Cerebellar nuclear complex (tissue), 1 donor: ENCODE measurements at places on chromosomes 3 and 15.

- no peak for DNase-seq
These were observed 1.1 kb upstream of the ECT2 start for GRCh38 chr3:172749230-172749965.

DNA sequence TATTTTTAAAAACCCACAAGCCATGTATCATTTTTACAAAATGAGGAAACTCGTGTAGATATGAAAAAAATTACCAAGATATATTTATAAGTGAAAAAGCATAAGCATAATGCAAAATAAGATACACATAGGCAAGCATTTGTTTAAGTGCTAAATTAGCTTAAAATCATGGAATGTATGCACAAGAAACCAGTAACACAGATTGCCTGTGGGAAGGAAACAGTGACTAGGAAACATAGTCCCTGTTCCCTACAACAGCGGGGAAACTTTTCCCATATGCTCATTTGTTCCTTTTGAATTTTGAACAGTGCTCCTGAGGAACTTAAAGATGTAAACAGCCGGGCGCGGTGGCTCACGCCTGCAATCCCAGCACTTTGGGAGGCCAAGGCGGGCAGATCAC lies 169.5 kb downstream of the PDE8A start:
- no peak for DNase-seq

GRCh38 chr3:37031096-37031682 lies 37.9 kb downstream of the MLH1 start:
- DNase-seq: no peak

DNA sequence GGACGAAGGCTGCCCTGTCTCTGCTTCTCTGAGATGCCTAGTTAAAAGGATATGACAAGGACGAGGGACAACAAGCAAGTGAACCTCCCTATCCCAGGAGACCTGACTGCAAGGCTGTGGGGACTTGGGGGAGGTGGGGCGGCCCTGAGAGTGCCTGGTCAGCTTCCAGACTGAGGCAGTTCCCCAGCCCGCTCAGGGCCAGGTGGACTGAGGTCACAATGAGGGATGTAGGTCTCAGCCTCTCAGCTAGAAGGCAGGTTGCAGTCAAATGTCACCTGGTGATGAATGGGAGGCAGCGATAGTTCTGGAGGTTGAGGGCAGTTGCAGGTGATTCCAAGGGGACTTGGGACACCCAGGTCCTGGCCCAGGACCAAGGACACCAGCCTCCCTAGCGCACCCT lies 30.6 kb downstream of the TKT start:
- DNase-seq: no peak

DNA sequence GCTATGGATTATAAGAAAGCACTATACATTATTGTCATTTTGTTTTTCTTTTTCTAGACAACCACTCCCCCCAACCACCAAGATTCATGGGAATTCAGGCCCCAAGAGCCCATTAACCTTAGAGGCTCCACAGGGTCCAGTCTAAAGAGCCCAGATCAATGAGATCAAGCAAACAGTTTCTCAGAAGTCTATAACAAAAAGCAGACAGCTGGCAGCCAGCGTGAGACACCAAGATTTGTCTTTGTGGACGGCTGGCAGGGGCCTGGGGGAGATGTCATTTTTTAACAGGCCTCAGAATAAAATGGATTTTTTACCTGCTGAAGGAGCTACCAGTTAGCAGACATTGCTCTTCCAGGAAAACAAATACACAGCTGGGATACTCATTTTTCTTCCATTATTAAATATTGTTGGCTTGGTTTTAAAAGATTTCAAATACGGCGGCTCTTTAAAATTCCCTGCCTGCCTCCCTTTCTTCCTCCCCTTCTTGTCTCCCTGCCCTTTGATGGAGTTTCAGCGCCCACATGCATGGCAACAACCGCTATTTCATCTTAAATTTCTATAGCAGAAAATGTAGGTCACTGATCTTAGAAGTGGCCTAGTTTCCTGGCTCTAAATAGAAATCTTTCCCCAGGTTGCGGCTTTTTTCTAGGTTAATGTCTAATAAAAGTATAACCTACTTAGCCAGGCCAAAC lies 130.6 kb downstream of the FAM174B start:
- DNase-seq: no peak

DNA sequence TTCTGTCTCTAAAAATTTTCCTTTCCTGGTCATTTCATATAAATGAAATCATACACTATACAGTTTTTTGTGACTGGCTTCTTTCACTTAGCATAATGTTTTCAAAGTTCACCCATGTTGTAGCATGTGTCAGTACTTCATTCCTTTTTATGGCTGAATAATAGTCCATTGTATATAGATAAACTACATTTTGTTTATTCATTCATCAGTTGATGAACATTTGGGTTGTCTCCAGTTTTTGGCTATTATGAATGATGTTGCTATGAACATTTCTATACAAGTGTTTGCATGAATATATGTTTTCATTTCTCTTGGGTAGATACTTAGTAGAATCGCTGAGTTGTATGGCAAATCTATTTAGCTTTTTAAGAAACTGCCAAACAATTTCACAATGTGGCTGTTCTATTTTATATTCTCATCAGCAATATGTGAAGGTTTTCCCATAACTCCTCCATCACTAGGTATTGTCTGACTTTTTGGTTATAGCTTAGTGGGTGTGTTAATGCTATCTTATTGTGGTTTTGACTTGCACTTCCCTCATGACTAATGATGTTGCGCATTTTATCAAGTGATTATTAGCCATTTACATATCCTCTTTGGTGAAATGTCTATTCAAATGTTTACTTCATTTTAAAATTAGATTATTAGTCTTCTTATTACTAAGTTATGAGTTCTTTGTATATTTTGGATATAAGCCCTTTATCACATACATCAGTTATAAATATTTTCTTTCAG lies 21.7 kb upstream of the AP4E1 start:
- DNase-seq: no peak

DNA sequence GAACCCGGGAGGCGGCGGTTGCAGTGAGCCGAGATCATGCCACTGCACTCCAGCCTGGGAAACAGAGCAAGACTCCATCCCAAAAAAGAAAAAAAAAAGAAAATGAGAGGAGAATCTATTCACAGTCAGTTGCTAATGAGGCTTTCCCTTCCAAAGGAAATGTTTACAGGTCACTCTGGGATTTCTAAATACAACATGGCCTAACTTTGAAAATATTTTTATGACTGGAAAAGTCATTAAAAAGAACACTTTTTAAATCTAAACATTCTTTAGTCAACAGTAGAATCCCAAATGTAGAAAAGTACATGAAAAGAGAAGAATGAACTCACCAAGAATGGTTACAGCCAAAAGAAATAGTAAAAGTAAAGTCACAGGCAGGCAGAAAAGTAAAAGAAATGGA lies 78.6 kb downstream of the PLD1 start:
- DNase-seq: no peak

DNA sequence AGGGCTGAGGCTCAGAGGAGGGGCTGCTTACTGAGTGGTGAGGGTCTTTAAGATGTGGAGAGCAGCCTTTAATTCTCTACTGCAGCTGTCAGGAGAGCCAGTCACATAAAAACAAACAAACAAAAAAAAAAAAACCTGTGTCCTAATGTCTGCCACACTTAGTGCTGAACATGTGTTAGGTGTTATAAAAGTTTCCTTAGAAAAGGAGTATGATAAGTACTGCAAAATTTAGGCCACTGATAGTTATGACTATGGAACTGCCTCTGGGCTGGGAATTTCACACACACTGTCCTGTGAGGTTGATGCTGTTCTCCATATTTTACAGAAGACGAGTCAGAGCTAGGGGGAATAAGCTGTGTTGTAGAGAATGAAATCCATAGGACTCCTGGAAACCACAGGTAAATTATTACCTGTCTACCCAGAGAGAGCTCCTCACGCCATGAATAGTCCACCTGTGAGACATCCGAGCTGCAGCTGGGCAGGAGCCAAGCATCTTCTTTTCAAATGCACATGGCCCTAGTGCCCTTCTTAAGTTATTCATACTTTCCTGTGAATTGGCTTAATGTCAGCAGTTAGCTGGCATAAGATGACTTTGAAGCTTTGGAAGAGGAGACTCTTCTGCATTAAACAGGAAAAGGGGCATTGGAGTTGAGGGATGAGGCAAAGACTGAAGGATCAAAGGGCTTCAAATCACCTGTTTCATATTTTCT lies 34.5 kb upstream of the SKOR1 start:
- DNase-seq: no peak

DNA sequence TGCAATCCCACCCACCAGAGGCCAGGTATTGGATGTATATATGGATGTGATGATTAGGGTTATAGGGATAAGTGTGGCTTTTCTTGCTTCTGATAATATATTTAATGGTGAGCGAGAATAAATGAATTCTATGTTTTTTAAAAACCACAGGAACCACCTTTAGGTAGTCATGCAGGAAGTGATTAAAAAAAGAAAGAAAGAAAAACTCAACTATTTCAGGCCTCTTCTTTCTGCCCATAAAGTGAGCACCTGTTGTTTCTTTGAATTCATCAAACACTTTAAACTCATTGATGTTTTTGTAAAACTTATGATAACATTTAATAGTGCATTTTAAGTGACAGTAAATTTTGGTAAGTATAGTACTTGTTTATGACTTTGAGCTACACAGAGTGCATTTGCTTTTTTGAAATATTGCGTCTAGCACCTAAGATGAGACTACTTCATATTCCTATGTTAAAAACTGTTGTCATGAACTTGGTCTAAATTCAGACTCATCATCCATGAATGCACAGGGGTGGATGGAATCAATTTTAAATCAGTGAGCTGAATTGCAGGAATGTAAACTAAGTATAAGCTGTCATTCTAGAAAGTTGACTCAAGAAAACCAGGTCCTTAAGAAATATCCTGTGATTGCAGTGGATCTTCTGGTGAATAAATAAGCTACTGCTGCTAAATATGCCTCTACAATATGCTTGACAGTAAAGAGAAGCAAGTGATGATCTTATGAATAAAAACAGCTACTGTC lies 764.4 kb upstream of the NECTIN3 start:
- DNase-seq: no peak

DNA sequence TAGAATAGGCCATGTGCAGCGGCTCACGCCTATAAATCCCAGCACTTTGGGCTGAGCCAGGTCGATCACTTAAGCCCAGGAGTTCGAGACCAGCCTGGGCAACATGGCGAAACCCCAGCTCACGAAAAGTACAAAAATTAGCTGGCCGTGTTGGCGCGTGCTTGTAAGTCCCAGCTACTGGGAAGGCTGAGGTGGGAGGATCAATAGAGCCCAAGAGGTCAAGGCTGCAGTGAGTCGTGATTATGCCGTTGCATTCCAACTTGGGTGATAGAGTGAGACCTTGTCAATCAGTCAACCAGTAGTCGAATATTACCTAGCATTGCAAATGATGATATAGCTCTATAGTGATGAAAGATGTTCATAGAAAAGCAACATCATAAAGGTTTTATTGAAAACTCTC lies 51.9 kb downstream of the USP8 start:
- no peak for DNase-seq

- no peak for DNase-seq
These were observed 11.0 kb downstream of the TSPAN3 start for GRCh38 chr15:77059786-77060361.

DNA sequence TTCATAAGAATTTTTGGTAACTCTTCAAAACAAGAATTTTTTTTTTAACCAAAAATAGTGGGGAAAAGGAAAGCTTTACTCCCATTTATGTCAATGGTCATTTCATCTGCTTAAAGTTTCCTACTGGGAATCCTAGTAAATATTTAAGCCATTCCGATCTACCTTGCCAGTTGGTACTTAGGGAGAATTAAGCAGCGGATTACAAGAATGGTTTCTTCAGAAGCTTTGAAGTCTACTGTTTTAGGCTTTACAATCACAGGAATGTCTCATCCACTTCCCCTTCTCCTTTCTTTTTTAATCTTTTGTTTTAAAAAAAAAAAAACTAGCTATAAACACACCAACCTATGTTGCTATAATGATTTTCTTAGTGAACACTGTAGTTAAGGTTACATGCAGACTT lies 341.4 kb upstream of the ATP11B start:
- DNase-seq: no peak

DNA sequence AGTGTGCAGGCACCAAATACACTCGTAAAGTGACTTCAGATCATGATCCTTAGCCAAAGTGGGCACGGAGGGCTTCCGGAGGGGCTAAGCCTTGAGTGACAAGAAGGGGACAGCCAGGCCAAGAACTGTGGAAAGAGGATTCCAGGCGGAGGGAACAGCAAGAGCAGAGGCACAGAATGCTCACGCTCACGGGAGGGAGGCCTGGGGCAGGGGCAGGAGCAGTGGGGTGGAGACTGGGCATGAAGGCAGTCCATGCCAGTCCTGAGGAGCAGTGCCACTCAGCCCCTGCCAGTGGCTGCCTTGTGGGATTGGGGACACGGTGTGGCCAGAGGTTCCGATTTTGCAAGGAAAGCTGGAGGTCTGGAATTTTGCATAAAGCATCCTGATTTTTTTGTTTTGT lies 36.0 kb downstream of the DNAJB8 start:
- no peak for DNase-seq

DNA sequence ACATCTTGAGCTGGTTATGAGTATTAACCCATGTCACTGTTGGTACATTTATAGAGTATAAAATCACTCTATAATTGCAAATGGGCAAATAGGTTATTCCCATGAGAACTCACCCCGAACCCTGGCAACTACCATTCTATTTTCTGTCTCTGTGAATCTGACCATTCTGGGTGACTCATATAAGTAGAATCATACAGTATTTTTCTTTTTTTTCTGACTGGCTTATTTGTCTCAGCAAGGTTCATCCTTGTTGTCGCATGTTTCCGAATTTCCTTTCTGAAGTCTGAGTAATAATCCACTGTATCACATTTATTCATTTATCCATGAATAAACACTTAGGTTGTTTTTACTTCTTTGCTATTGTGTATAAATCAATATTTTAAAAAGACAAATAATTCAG lies 59.9 kb upstream of the CHRM5 start:
- no peak for DNase-seq

DNA sequence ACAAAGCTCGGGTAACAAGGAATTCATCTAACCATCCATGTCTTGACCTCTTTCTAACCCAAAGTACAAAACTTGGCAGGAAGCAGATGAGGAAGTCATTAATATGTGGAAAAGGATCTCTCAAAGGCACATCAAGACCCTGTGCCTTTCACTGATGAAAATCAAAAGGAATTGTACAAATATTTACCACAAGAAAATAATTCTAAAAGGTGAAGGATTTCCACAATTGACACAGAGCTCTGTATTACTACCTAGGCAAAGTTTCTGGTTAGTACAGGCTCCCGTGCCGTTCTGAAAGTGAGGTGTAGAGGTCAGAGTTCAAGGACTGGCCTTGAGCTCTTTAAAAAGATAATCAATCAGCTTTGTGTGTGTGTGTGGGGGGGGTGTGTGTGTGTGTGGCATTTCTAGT lies 239.7 kb upstream of the ICE2 start:
- DNase-seq: no peak

DNA sequence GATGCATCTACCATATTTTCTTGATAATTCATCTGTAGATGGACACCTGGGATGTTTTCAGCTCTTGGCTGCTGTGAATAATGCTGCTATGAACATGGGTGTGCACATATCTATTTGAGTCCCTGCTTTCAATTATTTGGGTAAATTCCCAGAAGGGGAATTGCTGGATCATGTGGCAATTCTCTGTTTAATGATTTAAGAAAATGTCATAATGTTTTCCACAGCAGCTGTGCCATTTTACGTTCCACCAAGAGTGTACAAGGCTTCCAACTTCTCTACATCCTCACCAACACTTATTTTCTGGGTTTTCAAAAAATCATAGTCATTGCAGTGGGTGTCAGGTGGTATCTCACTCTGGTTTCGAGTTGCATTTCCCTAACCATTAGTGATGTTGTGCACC lies 64.4 kb downstream of the NSMCE3 start:
- no peak for DNase-seq
